Fibroblast of villous mesenchyme (primary cell): ENCODE measurements at places on chromosomes 16 and 17.

DNA sequence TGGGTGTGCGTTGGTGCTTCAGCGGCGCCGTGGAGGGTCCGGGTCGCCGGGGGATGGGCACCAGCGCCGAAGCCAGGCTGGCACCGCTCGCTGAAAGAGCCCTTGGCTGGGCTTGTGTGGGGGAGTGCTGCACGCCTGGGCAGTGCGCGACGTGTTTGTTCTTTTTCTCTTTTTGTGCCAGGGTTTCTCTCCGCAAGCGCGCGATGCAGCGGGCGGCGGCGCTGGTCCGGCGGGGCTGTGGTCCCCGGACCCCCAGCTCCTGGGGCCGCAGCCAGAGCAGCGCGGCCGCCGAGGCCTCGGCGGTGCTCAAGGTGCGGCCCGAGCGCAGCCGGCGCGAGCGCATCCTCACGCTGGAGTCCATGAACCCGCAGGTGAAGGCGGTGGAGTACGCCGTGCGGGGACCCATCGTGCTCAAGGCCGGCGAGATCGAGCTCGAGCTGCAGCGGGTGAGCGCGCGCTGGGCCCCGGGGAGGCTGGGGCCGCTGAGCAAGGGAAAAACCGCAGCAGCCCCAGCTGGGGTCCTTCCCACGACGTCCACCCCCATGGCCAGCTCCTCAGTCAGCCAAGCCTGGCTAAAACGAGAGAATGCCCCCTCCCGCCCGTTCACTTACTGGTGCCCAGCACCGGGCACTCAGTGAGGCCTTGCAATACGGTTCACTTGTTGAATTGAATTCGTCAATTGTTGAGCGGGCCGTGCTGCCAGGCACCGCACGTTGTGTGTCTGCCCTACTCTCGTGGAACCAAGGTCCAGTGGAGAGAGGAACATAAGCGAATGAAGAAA lies 541 bp downstream of the GPT2 start:
- DNase-seq = peak; percentile 17

- DNase-seq = no peak
Measured at GRCh38 chr17:82235775-82236141, 6.9 kb downstream of the SLC16A3 start.

- DNase-seq = peak; percentile 94
Measured at GRCh38 chr16:31064882-31065461, 9.1 kb downstream of the ZNF668 start.

GRCh38 chr17:351449-351738 lies 1.2 kb downstream of the RPH3AL start:
- DNase-seq = no peak

GRCh38 chr16:75064403-75065148 lies 52.0 kb downstream of the LDHD start:
- no peak for DNase-seq

DNA sequence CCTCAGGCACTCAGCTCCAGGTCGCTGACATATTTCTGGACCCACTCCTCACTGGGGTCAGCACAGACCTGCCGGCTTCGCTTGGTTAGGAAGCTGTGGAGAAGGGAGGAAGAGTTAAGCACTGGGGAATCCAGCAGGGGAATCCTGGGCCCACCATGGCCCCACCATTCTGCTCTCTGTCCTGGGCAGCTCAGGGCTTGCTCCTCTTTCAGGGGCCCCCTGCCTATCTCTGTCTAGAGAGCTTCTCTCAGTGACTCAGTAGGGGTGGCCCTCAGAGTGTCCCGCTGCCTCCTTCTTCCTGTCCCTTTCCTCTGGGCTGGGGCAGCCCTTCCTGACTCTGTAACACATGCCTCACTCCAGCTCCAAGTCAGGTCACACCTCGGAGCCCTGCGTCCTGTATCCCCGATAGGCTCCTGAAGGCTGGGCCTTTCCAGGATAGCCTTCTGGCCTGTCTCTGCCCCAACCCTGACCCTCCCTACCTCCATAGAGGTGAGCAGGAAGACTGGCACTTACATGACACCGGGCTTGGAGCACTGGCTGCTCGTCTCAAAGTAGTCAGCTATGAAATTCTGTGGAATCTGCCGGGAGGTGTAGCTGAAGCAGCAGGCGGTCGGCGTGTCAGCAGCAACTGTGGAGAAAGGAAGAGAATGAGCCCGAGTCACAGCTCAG lies 1.1 kb downstream of the CCL3 start:
- DNase-seq = no peak

- peak; percentile 86 for DNase-seq
Measured at GRCh38 chr17:75270218-75270965, 639 bp downstream of the MIF4GD start.

DNA sequence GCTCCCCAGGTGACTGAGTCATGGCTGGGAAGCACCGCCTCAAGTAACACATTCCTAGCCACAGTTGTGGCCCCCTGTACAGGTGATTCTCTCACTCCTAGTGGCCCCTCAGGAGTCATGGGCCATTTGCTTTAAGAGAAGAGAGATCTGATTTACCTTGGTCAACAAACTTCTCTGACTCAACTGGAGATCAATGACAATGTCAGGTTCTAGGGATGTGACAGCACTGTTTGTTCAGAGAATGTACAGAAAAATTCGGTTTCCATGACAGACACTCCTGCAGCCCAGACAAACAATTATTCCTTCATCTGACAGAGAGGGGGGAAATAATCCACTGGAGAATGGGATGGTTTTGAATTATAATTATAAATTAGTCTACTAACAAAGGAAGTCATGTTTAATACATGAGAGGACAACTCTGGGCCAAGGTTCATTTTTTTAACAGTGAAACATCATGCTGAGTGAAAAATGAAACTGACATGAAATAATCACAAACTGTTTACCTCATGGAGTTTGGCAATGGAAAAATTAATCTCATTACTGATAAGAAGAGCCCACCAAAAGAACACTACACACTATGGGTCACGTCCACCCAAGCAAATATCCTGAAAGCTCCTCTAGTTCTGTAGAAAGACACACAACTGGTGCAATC lies 9.7 kb downstream of the ERN1 start:
- peak; percentile 48 for DNase-seq

DNA sequence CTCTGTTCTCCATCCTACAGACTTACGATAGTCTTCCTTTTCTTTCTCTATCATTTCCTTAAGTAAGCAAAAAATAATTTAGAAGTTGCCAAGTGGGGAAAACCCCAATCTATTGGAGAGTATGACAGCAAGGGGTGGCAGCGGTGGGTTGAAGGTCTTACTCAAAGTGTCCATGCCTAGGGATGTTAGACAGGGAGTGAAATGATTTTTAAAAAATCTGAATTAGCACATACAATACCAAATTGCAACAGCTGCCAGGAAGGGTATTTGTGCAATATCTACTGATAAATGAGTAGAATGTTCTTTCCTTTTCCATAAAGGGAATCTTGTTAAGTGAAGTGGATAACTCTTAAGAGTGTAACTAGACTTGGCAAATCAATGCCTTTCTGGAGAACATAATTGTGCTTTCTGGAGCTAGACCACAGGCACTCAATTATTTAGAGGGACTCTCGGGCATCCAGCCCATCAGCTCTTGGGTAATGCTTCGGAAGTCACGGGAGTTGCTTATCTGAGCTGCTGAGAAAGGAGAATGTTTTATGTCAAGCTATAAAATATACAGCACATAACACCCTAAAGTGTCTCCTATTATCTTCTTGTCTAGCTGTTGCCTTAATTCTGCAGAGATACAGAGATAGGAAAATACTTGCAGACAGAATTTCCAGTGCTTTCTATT lies 151.5 kb downstream of the KCNJ2 start:
- DNase-seq = peak; percentile 48

DNA sequence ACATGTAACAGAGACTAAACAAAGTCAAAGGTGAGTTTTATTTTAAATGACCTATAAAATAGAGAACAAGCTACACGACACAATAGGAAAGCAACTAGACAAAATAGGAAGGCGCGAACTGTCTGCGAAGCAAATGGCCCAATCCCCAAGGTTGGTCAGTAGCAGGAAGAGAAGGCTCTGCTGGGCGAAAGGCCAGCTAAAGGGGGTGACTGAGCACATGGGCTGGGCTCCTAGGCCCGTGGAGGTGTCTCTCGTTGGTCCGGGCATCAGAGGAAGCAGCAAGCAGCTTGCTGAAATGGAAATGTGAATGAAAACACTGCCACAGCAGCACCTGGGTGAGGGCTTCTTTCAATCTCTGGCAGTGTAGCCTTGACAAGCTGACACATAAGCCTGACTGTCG lies 129.4 kb downstream of the ZNF778 start:
- no peak for DNase-seq

- no peak for DNase-seq
Measured at GRCh38 chr17:48646183-48647102, 20.3 kb upstream of the HOXB9 start.

GRCh38 chr17:34314279-34314678 lies 5.0 kb upstream of the CCL8 start:
- DNase-seq = peak; percentile 67

- no peak for DNase-seq
Measured at GRCh38 chr16:10980813-10981212, 36.4 kb downstream of the CLEC16A start.

DNA sequence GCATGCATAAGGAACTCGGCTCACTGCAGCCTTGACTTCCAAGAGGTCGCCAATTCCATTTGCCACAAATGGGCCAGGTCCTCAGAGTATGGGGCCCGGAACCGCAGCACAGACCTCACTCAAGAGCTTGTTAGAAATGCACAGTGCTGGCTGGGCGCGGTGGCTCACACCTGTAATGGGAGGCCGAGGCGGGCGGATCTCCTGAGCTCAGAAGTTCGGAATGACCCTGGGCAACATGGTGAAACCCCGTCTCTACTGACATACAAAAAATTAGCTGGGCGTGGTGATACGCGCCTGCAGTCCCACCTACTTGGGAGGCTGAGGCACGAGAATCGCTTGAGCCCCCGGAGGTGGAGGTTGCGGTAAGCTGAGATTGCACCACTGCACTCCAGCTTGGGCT lies 19.6 kb upstream of the N4BP1 start:
- DNase-seq = no peak

DNA sequence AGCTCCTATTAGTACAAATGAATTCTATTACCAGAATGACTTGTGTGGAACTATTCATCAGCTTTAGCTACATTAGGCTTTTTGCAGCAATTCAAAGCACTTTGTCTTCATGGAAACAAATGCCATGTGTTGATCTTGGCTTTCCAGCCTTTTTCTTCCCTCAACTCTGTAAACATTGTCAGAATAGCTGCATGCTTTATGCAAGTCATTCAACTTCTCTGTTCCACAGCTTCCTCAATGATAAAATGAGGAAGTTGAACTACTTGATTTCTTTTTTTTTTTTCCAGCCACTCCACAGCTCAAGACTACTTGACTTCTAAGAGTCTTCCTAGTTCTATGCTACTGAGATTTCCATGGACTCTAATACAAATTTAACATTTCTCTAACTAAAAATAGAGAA lies 41.1 kb downstream of the KIAA0753 start:
- no peak for DNase-seq

GRCh38 chr16:58027916-58028455 lies 2.4 kb downstream of the MMP15 start:
- no peak for DNase-seq

DNA sequence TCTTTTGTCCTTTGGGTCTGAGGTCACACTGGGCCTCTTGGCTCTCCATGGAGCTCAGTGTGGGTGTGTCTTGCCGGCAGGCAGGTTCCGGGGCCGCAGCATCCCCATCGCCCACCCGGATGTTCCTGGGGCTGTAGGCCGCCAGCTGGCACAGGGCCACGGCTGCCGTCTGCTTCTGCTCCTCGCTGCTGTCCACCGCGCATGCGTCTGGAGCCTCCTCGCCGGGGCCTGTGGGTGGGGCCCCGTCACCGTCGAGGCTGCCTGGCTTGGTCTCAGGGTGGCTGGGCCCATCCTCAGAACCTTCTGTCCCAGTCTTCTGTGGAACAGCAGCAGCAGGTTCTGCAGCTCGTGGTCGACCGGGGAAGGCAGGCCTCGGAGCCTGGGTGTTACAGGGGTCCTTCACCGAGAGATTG lies 9.6 kb downstream of the ZNF750 start:
- DNase-seq = peak; percentile 37

GRCh38 chr16:4924593-4925292 lies 12.2 kb downstream of the PPL start:
- DNase-seq = no peak

GRCh38 chr16:7380911-7381310 lies 48.3 kb downstream of the RBFOX1 start:
- DNase-seq = no peak

DNA sequence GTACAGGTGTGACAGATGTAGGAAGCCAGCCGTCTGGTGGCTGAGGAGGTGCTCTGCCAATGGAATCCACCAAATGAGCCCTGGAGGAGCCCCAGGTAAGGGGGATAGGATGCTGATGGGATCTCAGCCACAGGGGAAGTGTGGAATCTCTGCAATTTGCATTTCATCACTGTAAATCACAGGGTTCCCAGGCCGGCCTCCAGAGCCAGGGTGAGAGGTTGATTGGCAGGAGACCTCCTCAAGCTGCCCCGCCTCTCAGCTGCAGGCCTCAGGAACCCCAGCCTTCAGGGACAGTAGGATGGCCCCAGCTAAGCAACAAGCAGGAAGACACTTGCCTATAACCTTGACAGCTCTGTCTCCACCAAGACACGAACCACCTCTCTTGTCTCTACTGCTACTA lies 39.4 kb downstream of the RTN4RL1 start:
- DNase-seq = no peak

DNA sequence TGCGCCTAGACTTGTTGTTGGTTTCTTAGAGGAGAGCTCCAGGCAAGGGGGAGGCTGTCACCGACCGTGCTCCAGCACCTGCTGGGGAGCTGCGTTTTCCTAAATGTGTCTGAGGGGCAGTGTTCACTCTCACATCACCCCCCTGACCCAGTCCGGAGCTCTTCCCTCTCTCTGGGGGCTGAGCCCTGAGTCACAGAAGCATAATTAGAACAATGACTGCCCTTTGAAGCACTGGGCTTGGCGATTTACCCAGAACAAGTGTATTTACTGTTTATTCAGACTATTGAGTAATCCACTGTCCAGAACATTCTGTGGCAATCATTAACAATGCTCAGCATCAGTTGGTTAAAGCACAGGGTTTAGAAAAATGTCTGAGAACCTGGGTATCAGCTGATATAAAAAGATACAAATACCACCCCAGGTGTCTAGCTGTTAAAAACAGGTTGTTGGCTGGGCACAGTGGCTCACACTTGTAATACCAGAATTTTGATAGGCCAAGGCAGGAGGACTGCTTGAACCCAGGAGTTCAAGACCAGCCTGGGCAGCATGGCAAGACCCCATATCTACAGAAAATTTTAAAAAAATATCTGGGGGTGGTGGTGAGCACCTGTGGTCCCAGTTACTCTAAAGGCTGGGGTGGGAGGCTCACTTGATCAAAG lies 8.1 kb downstream of the CES4A start:
- DNase-seq = peak; percentile 77

DNA sequence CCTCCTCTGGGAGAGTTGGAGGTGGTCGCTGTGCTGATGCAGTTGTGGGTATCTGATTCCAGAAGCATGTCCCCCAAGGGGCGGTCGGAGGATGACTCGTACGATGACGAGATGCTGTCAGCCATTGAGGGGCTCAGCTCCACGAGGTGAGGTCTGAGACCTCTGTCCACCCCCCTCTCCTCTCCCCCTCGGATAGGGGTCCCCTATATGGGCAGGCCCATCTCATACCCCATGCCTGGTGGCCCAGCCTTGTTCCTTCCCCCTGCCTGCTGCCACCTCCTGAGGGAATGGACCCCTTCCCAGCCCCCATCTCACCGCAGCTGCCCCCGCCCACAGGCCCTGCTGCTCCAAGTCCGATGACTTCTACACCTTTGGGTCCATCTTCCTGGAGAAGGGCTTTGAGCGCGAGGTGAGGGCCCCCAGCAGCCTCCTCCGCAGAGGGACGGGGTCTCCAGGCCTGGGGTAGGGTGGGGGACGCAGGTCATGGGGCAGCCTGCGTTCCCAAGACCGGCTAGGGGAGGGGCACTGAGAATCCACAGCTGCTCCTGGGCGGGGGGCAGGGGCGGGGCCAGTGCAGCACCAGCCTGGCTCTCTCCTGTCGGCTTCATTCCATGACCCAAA lies 39.2 kb downstream of the ADCY7 start:
- DNase-seq = no peak
